ENCODE measurements at places on chromosomes 16 and 17.

DNA sequence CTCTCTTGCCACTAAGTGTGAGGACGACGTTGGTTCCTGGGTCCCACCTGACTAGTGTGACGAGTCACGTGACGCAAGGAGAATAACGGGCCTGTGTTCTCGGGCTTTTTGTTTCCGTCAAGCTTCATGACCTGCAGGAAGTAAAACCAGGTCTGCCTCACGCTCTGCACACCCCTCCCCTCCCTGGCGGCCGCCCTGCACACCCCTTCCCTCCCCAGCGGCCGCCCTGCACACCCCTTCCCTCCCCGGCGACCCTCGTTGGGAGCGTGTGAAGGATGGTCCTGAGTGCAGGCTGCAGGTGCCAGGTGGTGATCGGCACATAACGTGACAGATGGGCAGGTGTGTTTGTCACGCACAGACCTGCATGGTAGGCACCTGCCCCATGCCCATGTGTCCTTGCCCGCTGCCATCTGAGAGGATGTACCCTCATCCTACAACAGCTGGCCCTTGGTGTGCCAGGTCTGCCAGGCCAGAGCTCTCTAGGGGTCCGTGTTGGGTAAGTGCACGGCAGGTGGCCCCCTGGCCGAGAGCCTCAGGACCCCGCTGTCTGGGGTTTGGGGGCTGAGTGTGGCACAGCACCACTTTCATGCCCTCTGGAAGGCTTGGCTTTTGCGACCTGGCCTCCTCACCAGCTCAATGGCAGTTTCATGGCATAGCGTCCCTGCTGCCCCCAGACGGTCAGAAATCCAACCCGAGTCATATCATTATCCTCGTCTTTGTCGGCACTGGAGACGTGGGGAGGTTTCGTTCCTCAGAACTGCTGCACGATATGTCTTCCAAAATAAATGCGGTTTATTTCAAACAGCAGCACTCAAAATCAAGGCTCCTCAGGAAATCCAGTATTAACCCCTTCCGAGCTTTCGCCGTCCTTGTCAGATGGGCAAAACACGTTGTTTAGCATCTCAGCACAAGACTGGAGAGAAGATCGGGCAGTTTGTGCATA, 191.8 kb upstream of the CHMP6 start:
- DNase-seq = no peak

GRCh38 chr16:56506941-56507340, 12.9 kb downstream of the BBS2 start:
- DNase-seq = no peak

GRCh38 chr17:44595216-44595775, 38.0 kb downstream of the FZD2 start:
- DNase-seq = no peak

DNA sequence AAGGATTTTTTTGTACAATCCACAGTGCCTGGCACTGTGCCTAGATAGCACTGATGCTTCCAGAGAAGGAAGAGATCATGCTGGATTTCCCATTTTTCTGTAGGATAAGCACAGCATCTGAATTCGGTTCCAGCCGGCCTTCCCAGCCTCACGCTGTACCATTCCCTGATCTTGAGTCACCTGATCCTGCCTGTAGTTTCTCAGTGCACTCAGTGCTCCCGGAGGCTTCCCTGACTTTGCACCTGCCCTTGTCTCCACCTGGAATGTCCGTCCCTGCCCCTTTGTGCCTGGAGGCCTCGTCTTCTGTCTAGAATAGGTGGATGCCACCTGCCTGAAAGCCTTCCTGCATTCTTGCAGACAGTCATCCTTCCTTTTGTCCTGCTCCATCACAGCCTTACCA, 179.9 kb downstream of the CCDC182 start:
- peak; percentile 54 for DNase-seq

GRCh38 chr16:88017587-88018101, 66.4 kb downstream of the BANP start:
- DNase-seq = no peak

Measured in cerebellar cortex (tissue), 1 donor.